Naive thymus-derived CD4-positive, alpha-beta T cell (primary cell): ENCODE measurements at places on chromosomes 3 and 15. TPM values are rescaled to one million over a fixed set of nuclear protein-coding genes. Genes with fewer than 3 reads are reported as not detected.

GRCh38 chr3:168974617-168975403 is 688.7 kb downstream of the MECOM start:
- H3K4me1 ChIP-seq: no peaks in the 10 kb centered on the region
- no peak overlapping the region for H3K4me3 ChIP-seq
- no peak overlapping the region for H3K27ac ChIP-seq
- no peaks in the 10 kb centered on the region for H3K36me3 ChIP-seq
- DNase-seq: no peak

GRCh38 chr3:197846491-197846890 is 55.4 kb downstream of the LRCH3 start:
- H3K36me3 ChIP-seq: peaks cover 39% of the 10 kb centered on the region
- no peak overlapping the region for H3K4me3 ChIP-seq
- H3K27me3 ChIP-seq: no peaks in the 10 kb centered on the region

DNA sequence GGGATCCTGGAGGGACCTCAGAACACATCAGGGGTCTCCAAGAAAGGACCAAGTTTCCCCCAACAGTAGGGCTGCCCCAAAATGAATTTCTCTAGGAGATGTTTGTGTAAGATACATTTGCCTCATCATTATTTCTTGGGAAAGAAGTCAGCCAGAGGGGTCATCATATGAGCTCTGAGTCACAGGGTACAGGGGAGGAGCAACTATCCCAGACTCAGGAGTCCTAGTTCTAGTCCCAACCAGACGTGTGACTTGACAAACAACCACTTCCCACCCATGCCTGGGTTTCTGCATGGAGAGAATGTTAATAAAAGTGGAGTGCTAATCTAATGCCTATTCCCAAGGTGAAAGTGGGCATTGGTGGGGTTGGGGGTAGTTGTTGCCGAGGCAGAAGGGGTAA is 144.1 kb downstream of the ALDH1A2 start:
- H3K36me3 ChIP-seq: no peaks in the 10 kb centered on the region
- H3K27ac ChIP-seq: no peak overlapping the region
- H3K4me3 ChIP-seq: no peak overlapping the region
- H3K27me3 ChIP-seq: no peaks in the 10 kb centered on the region

DNA sequence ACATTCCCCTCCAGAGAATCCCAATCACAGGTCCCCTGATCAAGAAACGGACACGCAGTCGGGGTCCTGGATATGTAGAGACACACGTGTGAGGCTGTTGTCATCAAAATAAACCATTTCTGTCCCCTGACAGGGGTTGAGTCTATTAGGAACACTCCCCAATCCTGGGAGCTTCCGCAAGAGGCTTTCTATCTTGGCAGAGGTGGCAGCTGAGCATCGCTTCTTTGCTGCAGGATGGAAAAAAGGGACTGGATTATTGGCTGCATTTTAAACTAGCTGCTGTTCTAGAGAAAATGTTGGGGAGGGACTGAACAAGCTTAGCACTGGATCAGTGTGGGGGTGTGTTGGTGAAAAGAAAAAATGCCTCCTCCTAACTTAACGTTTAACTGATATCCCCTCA is 2.5 kb upstream of the CNTN4 start:
- no peaks in the 10 kb centered on the region for H3K27me3 ChIP-seq
- no peaks in the 10 kb centered on the region for H3K4me1 ChIP-seq
- H3K4me3 ChIP-seq: no peak overlapping the region
- H3K27ac ChIP-seq: no peak overlapping the region

MITF gene
- total RNA-seq: 0.73 TPM
